ENCODE measurements at places on chromosomes 4 and X. TPM values are rescaled to one million over a fixed set of nuclear protein-coding genes. Genes with fewer than 3 reads are reported as not detected.

The IL2RG gene
- total RNA-seq, result not detected

GRCh38 chrX:19576742-19577141, 61.4 kb upstream of the MAP3K15 start:
- no peak overlapping the region for H3K27ac ChIP-seq
- no peak overlapping the region for H3K4me3 ChIP-seq
- H3K4me1 ChIP-seq, result peaks cover 4% of the 10 kb centered on the region
- no peak for DNase-seq
- H3K36me3 ChIP-seq, result no peaks in the 10 kb centered on the region

DNA sequence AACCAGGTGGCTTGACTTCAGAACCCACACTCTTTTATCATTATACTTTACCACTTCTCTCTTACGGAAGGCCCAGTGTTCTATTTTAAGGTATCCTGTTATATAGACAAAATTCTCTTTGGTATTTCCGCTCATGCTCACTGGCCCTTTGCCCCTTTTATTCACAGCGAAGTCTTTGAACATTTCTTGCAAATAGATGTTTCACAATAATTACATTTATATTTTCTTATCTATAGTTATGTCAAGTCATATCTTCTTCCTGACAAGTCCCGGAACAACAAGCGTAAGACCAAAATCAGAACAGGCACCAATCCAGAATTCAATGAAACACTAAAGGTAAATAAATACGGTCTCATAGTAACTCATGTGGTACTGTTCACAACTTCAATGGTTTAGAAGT, 102.0 kb downstream of the SYTL5 start:
- no peaks in the 10 kb centered on the region for H3K4me1 ChIP-seq
- peak; percentile 28 for DNase-seq
- no peak overlapping the region for H3K27ac ChIP-seq
- no peak overlapping the region for H3K4me3 ChIP-seq
- H3K27me3 ChIP-seq, result no peaks in the 10 kb centered on the region

GRCh38 chr4:22778547-22779163, 85.9 kb downstream of the GBA3 start:
- H3K36me3 ChIP-seq, result no peaks in the 10 kb centered on the region
- no peak overlapping the region for H3K27ac ChIP-seq
- H3K4me1 ChIP-seq, result no peaks in the 10 kb centered on the region
- H3K27me3 ChIP-seq, result no peaks in the 10 kb centered on the region
- DNase-seq, result no peak

DNA sequence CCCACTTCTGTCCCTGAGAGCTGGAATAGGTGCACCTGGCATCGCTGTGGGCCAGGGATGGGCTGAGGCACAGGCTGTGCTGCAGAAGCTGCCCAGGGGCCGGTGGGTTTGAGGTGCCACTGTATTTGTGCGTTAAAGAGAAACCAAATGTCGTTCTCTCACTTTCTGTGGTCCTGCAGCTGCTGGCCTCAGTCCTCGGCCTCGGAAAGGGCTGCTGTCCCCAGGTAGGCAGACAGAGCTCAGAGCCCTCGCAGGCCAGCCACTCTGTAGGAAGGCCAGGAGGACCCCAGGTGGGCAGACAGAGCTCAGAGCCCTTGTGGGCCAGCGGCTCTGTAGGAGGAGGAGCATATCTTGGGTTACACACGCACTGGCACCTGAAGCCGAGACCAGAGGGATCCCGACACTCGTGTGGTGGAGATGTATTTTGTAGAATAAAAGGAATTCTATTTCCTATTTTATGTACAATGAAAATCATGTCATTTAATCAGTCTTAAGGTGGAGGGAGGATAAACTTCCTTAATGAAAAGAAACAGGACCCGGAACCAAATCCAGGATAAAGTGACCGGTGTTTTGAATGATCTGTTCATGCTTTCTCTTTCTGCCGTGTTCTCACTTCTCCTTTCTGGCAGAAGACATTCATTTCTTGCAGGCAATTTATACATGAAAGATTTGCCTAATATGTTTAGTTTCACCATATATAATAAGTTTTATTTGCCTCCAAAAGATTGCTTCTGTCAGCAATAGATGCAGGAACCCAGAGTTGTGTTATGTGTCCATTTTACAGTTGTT, 54.4 kb upstream of the HGFAC start:
- H3K27ac ChIP-seq, result no peak overlapping the region
- no peak for DNase-seq
- no peaks in the 10 kb centered on the region for H3K27me3 ChIP-seq
- H3K36me3 ChIP-seq, result no peaks in the 10 kb centered on the region

DNA sequence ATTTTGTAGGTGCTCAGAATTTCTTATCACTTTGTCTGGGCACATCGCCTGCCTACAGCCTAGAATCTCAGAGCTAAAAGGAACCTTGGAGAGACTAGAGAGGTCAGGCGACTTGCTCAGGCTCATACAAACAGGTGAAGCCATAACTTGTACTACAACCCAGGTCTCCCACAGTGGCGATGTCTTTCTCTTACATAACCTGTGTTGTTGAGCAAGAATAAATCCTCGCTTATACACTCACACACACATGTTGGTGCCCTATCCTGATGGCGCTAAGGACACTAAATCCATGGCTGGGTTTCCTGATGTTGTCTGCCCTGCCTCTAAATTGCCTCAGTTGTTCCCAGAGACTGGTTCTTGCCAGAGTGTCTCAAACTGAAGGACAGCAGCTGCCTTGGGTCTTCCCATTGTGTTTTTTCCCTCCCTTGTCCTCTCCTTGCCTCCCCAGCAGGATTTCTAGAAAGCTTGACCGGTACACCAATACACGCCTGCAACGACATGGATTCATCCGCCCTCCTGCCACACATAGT, 1.6 kb downstream of the TSC22D3 start:
- no peaks in the 10 kb centered on the region for H3K4me1 ChIP-seq
- H3K36me3 ChIP-seq, result no peaks in the 10 kb centered on the region
- H3K4me3 ChIP-seq, result no peak overlapping the region
- H3K27ac ChIP-seq, result no peak overlapping the region

The PASD1 gene
- not detected for total RNA-seq

The PNMA3 gene
- not detected for total RNA-seq

DNA sequence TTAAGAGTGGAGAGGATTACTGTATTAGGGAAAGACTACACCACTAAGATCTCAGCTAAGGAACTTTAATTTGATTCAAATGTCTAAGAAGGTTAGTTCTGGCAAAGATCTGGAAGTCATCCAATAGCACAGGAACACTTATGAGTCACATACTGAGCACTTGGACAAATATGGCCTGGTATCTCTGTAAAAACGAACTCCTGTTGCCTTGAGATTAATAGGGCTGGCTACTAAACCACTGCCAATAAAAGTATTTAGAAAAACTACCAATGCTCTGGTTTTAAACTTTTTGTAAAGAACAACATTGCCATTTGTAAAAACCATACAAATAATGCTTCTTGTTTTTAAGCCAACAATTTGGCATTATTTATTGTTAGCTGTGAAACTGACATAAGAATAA, 70.5 kb downstream of the SEC24D start:
- no peak overlapping the region for H3K4me3 ChIP-seq
- peak; percentile 99 for DNase-seq
- no peak overlapping the region for H3K27ac ChIP-seq
- H3K4me1 ChIP-seq, result peaks cover 20% of the 10 kb centered on the region
- peaks cover 36% of the 10 kb centered on the region for H3K36me3 ChIP-seq

DNA sequence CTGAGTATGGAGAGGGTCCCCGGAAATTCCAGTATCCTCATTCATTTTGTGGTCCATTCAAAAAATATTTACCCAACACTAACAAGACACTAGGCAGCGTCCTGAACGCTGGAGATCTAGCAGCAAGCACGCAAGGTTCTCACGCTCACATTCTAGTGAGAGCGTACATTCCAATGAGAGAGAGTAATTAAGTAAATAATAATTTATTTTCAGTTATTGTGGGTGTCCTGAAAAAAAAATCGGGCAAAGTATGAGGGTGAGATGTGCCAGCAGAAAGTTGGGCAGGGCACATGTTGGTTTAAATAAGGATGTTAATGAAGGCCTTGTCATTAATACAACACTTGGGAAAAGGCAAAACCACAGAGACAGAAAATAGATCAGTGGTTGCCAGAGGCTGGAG, 4.0 kb upstream of the TMEM156 start:
- H3K27me3 ChIP-seq, result no peaks in the 10 kb centered on the region
- DNase-seq, result peak; percentile 63
- peak overlapping the region; percentile 57 for H3K27ac ChIP-seq

The LNX1 gene
- total RNA-seq, result 0.36 TPM

DNA sequence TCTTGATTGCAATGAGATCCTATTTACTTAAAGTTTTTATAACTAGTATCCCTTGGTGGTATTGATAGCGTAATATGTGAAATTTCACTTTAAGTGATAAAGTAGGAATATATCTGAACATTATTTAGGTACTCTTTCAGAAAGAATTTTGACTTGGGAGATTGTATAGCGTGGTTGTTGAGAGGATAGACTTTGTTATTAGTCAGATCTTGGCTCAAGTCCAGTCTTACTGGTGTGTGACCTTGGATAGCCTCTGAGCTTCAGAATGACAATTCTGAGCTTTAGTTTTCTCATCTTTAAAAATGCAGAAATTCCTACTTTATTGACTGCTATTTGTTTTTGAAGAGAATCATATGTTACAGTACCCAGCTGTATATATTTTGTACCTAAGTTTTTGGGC, 32.6 kb downstream of the DCK start:
- peaks cover 2% of the 10 kb centered on the region for H3K4me1 ChIP-seq
- H3K36me3 ChIP-seq, result peaks cover 3% of the 10 kb centered on the region
- H3K27ac ChIP-seq, result no peak overlapping the region
- H3K4me3 ChIP-seq, result no peak overlapping the region

GRCh38 chrX:126836186-126836585, 16.7 kb downstream of the PRR32 start:
- H3K27me3 ChIP-seq, result no peaks in the 10 kb centered on the region
- no peak overlapping the region for H3K4me3 ChIP-seq
- no peak overlapping the region for H3K27ac ChIP-seq
- no peak for DNase-seq

The ZNF157 gene
- under 0.01 TPM for total RNA-seq
